Right renal cortex interstitium (tissue), 3 donors: ENCODE measurements at places on chromosomes 3 and 15. TPM values are rescaled to one million over a fixed set of nuclear protein-coding genes. Genes with fewer than 3 reads are reported as not detected.

UPK1B gene
- polyA plus RNA-seq = 8.6 TPM

RAB27A gene
- polyA plus RNA-seq = 18.7 TPM

GOLGA8J gene
- polyA plus RNA-seq = 0.56 TPM

NEK11 gene
- 19.2 TPM for polyA plus RNA-seq

TFRC gene
- 48.8 TPM for polyA plus RNA-seq

FGD5 gene
- 22.7 TPM for polyA plus RNA-seq

ANKRD28 gene
- polyA plus RNA-seq = 42.7 TPM

PPARG gene
- 28.2 TPM for polyA plus RNA-seq

APOD gene
- polyA plus RNA-seq = 5.7 TPM

GRCh38 chr3:194307849-194308248 lies 43.3 kb downstream of the CPN2 start:
- no peak for DNase-seq

- DNase-seq = no peak
Observed at GRCh38 chr15:87917480-87917879, 339.1 kb downstream of the NTRK3 start.

- no peak for DNase-seq
Observed at GRCh38 chr3:63874769-63875168, 11.1 kb downstream of the ATXN7 start.

GRCh38 chr3:5138214-5138981 lies 16.3 kb downstream of the ARL8B start:
- DNase-seq = no peak

GRCh38 chr15:41205315-41205714 lies 25.2 kb downstream of the EXD1 start:
- DNase-seq = no peak

- no peak for DNase-seq
Observed at GRCh38 chr15:67783303-67783702, 42.0 kb upstream of the SKOR1 start.

DNA sequence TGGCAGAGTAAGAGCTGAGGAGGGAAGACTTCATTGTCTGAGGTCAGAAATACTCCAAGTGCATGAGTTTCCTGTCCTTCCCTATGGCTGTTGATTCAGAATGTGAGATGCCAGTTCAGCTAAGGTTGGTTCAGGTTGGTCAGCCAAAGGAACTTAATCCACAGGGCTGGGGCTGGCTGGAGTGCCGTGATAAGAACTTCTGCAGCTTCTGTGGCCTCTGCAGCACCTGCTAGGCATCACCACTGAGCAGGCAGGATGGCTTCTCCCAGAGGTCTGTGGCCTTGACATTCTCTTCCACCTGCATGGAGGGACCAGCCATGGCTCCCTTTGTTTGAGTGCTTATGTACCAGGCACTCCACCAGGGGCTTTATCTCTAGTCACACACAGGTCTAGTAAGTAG lies 109.5 kb upstream of the PLXNA1 start:
- DNase-seq = no peak

- no peak for DNase-seq
Observed at GRCh38 chr3:109648027-109648426, 310.7 kb upstream of the DPPA4 start.

- no peak for DNase-seq
Observed at GRCh38 chr15:32669896-32670611, 28.5 kb downstream of the SCG5 start.

- no peak for DNase-seq
Observed at GRCh38 chr3:126867190-126867862, 115.6 kb upstream of the PLXNA1 start.

- DNase-seq = no peak
Observed at GRCh38 chr15:99097441-99098410, 7.2 kb upstream of the SYNM start.

DNA sequence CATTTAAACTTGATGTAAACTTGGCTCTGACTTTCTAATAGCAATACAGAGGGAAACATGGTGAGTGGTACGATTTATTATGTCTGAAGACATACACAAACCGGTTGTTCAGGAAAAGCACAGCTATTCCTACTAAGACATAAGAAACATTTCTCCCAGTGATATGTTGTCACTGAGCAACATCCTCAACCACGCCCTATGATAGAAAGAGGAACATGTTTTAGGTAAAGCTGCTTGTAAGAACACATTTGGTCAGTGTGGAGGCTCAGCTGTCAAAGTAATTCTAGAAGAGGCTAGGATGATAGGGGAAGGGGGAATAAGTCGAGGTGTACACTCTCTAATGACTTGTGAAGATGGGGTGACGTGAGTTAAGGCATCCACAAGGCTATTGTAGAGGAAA lies 42.7 kb upstream of the B3GNT5 start:
- DNase-seq = no peak

- DNase-seq = no peak
Observed at GRCh38 chr3:186316666-186317260, 45.3 kb downstream of the DGKG start.

- no peak for DNase-seq
Observed at GRCh38 chr15:51172193-51172592, 77.5 kb upstream of the TNFAIP8L3 start.

DNA sequence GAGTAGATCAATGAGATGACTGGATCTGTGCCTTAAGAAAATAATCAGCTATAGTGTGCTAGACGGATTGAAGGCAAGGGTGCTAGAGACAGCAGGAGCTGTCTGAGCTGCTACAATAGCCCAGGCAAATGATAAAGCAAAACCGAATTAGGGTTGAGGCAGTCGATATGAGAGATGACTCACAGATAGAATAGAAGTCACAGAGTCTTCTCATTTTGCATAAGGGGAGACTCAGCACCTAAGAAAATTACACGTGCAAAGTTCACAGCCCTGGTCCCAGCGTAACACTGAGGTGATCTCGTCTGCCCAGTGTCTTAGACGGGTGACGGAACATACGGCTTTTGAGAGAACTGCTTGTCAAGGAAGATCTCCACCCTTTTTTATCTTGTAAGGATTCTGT lies 11.6 kb downstream of the LPP start:
- no peak for DNase-seq

- DNase-seq = no peak
Observed at GRCh38 chr3:159839561-159840379, 148.9 kb upstream of the IL12A start.

DNA sequence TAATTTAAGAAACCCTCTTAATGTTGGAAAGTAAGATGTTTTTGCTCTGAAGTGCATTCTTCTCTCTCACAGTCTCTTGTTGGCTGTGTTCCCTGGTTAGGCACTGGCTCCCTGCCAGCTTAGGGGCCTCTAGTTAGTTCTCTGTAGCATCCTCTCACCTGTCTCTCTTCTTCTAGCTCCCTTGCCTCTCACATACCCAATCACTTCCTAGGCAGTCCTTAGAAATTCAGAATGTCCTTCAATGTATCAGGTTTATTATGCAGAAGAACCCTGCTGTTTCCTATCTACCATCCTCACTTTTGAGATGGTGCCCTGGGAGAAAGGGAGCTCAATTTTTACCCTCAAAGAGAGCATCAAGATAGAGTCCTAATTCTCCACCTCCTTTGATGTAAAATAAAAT lies 36.2 kb upstream of the CPNE4 start:
- DNase-seq = no peak

DNA sequence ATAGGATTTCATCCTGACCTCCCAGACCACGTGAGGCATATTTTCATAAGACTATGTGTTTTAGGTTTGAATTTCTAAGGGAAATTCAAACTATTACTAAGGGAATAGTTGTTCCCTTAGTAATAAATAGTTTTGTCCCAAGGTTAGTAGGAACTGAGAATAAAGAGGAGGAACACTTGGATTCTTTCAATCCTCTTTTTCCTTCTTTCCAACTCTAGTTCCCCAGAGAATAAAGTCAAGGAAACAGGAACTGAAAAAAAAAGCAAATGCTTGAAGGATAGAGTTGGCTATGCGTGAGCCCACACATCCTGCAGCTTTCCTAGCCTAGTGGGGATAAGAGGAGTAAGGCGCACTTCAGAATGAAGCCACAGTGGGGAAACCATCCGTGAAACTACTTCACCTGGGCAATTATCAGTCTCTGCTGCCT lies 312.1 kb upstream of the TGFBR2 start:
- no peak for DNase-seq

- no peak for DNase-seq
Observed at GRCh38 chr15:49083401-49084284, 37.4 kb upstream of the SECISBP2L start.

DNA sequence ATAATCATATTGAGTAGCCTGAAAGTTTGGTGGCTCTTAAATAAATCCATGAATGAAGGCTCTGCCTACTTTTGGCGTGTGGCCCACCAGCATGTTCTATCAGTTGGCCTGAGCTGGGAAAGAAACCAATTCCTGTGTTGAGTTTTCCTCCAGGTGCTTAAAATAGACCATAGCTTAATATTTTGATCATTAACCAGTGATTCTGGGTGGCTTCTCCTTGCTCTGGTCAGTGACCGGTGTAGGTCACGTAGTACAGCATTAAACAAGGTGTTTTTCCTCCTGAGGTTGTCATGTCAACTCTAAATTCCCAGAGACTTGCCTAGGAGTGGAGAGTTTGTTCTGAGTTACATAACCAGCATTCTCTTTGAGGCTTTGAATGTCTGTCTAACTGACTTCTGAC lies 1.3 kb downstream of the HHLA2 start:
- DNase-seq = peak; percentile 43

DNA sequence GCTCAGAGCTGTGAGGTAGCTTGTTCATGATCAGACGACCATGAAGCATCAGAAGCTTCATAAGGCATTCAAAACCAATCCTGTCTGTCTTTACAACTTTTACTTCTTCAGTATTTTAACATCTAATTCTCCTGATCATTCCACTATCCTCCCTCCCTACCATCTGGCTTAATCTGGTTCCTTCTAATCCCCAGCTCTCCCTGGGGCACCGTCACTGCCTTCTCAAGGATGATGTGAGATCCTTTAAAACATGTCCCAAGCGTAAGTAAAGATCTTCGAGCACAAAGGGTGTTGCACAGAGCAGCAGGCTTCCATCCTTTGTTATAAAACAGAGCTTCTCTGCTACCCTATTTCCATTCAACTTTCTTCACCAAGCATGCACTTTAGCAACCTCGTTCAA lies 362.7 kb upstream of the ARRDC4 start:
- no peak for DNase-seq

DNA sequence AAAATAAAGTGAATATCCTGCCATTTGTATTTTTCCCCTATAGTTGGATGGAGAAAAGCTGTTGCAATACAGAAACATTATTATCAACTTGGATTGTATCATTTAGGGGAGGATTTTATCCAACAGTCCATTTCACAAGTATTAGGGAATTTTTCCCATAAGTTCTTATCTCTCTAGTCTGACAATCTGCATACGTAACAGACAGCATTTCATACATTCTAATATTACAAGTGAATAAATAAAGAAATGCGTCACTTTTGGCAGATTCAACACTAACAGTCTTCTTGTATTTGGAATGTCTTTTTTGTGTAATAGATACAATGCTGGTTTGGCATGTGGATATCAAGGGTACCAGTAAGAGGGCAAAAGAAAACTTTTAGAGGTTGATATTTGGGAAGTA lies 795.3 kb upstream of the ARRDC4 start:
- no peak for DNase-seq

DNA sequence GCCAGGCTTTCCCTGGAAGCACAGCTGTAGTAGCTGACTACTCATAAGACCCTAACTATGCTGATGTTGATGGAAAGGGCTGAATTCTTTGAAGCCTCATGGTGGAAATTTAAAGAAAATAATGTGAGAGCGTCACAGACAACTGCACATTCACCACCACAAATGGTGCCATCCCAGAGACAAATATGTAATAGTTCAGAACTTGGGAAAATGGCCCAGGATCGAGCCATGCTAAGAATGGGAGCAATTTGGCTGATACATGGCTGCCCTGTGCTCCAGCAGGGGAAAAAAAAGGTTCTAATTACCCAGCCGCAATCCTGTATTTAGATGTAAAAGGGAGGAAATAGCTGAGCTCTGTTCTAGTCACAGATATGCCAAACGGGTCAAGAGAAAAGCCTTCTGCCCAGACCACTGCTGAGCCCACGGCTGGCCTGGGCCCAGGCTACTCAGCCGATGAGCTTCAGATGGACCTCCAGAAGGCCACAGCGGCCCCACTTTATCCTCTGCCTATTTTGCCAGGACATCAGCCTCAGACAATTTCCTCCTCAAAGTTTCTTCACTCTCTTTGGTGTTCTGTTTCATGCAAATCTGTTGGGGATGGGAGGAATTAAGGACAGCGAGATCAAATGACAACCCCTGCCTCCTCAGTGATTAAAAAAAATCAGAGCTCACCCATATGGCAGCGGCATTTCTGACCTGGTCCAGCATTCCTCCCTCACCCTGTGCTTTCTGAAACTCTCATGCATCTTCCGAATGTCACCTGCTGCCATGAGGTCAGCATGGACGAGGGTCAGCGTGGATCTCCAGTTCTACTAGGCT lies 54.5 kb upstream of the MEX3B start:
- no peak for DNase-seq

- no peak for DNase-seq
Observed at GRCh38 chr3:47410801-47411646, 30.2 kb downstream of the PTPN23 start.

GRCh38 chr3:62500556-62501288 lies 127.4 kb upstream of the FEZF2 start:
- no peak for DNase-seq

- DNase-seq = no peak
Observed at GRCh38 chr3:194277786-194278130, 73.4 kb downstream of the CPN2 start.

GRCh38 chr3:114452937-114453336 lies 159.1 kb downstream of the TIGIT start:
- DNase-seq = no peak

DNA sequence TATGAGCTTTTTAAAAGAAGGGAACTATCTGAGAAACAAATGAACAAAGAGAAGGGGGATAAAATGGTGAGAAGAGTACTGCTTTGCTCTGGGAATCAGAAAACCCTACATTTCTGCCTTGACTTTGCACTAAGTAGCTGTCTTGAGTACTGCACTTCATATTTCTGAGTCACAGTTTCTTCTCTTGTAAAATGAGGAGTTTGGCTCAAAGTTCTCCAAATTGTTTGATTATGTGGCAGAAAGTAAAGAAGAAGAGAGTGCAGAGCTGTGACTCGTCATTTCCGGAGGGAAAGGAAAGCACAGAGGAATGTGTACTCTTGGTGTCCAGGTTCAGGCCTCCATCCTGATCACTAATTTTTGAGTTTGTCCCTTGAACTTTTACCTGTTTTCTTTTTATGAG lies 54.7 kb downstream of the TP63 start:
- no peak for DNase-seq

DNA sequence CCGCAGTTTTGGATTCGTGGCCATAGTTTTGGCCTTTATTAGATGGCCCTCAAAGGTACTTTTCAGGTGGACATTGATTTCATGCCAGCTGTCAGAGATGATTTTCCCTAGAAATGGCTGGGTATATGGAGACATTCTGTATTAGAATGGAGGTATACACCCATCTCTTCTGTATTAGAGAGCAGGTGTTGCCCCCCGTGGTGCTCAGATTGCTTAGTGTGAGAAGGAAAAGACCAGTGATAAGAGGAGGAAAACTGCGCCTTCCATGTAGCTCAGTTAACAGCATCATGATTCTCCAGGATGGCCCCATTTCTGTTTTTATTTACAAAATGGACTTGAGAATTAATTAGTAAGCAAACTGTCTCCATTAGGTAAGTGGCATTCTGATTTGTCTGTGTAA lies 145.9 kb downstream of the IGF1R start:
- no peak for DNase-seq

- DNase-seq = no peak
Observed at GRCh38 chr15:45555934-45556608, 31.1 kb upstream of the BLOC1S6 start.
